Body of pancreas (tissue), 4 donors: ENCODE measurements at places on chromosomes 3 and 15.

GRCh38 chr3:46903341-46904302 lies 26.1 kb downstream of the PTH1R start:
- DNase-seq: no peak

GRCh38 chr3:50218448-50218847 lies 13.4 kb downstream of the SLC38A3 start:
- no peak for DNase-seq

- no peak for DNase-seq
Observed at GRCh38 chr3:35184775-35185174, 454.6 kb upstream of the ARPP21 start.

- no peak for DNase-seq
Observed at GRCh38 chr3:72593881-72594397, 254.3 kb downstream of the SHQ1 start.

DNA sequence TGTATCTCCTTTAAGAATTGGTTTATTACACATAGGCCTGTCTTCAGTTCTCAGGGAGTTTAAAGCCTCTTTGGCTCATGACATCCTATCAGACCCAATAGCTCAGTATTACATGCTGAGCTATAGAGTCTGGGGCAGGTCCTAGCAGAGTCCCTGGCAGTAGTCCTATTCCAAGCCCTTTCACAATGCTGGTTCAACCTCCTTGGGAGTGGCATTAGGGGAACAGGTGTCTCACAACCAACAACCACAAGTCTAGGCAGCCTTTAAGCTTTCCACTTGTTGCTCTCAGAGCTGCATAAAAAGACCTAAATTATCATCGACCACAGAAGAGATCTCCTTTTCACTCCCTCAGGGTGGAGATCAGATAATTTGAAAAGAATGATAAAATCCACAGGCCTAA lies 22.8 kb upstream of the C2CD4B start:
- DNase-seq: no peak

DNA sequence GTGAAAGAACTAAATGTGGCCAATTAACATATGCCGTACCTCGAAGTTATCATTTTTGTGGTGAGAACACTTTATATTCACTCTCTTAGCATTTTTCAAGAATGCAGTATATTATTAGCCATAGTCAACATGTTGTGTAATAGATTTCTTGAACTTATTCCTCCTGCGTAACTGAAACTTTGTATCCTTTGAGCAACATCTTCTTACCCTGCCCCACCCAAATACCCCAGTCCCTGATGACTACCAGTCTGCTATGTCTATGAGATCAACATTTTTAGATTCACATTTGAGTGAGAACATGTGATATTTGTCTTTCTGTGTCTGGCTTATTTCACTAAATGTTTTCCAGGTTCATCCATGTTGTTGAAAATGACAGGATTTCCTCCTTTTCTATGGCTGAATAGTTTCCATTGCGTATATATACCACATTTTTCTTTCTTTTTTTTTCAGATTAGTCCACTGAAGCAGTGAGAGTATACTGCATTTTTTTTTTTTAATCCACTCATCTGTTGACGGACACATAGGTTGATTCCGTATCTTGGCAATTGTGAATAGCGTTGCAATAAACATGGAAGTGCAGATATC lies 12.7 kb upstream of the KBTBD8 start:
- no peak for DNase-seq

- DNase-seq: no peak
Observed at GRCh38 chr15:29278436-29279105, 8.9 kb upstream of the NSMCE3 start.
